HCEC 1CT (cell line): ENCODE measurements at places on chromosomes 2 and 18.

DNA sequence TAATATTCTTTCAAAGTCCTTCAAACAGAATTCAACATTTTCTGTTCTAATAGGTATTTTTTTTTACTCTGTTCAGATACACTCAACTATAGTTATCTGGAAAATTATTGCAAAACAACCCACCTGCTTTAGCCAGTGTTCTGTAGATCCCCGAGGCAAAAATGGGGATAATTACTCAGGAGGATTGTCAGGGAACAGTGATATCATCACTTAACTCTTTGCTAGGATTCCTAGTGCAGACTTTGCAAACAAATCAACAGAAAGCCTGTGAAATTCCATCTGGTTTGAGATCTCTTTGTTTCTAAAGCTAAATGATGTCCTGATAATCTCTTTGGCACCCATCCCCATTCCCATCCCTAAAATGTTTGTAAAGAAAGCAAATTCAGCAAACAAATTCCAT lies 413.6 kb upstream of the MEIS1 start:
- no peak for DNase-seq

DNA sequence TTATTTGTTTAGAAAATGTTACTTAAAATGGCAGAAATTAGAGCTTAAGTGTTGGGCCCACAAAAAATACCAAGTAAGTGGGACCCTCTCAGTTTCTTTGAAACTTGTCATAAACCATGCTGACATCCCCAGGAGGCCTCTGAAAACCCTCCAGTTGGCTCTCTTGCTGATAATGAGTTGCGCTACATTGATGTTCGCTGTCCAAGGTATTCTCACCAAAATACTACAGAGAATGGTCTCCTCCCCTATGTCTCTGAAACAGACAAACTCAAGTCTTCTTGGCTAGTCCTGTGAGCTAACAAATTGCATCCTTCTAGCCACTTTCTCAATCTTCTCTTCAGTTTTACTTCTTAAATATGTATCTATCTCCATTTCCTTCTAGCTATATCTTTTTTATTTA lies 669.4 kb downstream of the IRS1 start:
- no peak for DNase-seq

DNA sequence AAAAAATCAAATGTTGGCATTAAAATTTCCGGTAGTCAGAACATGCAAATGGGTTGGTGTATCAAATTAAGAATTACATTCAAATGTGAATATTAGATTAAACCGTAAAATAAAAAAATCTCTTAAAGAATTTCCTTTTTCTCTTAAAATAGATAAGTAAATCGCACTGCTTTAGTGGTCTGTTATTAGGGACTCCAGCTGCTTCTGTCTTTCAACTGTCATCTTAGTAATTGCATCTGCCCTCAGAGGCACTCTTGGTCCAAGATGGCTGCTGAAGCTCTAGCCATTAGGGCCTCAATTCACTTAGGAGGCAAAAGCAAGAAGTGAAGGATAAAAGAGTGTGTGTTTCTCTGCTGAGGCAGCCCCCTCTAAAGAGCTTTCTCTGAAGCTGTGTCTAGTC lies 132.4 kb downstream of the MGAT5 start:
- DNase-seq = no peak

DNA sequence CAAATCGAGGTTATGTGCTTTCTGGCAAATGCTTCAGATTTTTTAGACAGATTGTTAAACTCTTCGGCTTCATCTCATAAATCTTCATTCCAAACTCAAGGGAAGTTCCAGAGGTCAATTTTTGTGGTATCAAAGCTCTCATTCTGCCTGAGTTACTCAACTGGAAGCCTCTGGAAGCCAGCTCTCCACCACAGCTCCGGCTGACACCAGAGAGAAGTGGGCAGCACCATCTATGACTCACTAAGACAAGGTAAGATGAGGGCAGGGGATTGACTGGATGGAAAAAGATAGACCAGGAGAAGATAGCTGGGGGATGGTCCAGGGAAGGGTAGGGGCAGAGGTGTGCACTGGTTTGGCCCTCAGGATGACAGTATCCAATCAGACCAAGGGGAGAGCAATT lies 137.3 kb upstream of the HNRNPA3 start:
- no peak for DNase-seq

DNA sequence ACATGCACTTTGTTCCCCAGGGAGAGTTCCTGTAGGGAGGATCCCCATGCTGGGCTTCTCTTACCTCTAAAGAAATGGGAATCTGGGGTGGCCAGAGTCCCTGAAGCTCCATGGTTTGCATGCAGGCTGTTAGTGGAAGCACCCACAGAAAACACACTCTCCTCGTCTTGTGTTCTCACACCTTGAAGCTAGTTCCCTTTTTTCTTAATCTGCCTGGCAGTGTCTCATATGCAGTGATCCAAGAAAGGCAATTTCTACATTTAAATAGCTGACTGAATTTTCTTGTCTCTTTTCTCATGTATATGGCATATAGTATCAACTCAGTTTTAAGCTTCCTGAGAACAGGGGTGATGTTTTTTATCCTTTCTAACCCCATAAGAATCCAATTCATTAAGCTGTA lies 65.0 kb downstream of the LINC00305 start:
- no peak for DNase-seq

DNA sequence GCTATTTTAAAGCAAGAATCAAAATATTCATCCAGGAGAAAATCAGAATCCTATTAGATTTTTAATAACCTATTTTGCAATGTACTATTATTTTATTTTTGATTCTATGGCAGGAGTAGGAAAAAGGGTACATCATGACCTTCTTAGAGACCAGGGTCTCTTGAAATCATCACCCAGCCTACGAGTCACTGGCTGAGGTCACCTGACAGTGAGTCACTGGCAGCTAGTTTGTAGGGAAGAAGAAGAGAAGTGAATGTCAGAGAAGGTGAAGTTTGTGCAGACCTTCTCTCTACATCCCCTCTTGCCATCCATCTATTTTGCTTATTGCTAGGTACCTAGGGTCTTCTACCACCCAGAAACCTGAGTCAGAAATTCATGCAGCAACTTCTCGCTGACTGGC lies 144.2 kb downstream of the ALK start:
- peak; percentile 32 for DNase-seq

- no peak for DNase-seq
Measured at GRCh38 chr2:238167344-238167715, 8.6 kb downstream of the ERFE start.
